ENCODE measurements at places on chromosomes 16 and 17.
A peak's percentile ranks its signal among the peaks of the same experiment; 100 is the strongest.

DNA sequence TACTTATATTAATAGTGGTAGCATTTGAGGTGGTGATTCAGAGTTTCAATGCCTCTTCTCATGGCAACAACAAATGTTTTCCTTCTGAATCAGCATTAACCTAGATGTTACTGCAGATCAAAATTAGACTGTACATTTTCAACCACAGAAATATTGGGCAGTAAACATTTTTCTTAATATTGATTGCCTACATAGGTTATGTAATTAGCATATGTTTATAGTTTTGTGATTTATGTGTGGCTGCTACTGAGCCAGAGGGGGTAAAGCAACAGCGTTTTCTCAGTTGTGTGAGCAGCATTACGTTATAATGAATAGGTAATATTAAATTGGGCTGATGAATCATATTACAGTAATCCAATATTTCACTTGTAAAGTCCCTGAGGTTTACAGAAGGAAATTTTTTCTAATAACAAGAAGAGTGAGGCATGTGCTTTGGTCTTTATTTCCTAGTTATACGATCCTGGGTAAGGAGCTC, 18.8 kb upstream of the BMERB1 start:
- DNase-seq, result no peak

DNA sequence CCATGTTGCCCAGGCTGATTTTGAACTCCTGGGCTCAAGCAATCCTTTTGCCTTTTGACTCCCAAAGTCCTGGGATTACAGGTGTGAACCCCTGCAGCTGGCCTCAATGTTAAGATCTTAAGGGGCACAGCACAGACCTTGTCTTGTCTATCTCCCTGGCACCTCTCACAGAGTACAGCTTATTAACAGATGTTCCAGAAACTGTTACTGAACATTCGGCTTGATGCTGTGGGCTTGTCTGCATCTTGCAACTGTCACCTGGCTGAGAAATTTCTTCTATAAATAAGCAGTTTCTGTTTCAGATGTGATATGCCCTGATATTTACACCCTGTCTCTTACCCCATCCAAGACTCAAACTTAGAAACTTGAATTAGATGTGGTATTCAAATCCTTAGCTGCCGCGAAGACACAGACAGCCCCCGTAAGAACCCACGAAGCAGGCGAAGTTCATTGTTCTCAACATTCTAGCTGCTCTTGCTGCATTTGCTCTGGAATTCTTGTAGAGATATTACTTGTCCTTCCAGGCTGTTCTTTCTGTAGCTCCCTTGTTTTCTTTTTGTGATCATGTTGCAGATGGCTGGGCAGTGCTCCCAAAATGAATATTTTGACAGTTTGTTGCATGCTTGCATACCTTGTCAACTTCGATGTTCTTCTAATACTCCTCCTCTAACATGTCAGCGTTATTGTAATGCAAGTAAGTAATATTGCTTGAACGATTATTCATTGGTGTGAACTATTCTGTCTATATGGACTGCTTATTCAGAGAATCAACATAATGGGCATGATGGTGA, at the start of gene TNFRSF17:
TNFRSF17 (plus strand) TSS at position 450 of the 791 bp plus-strand sequence; CDS start at position 565, 115 bp downstream.
- peak; percentile 28 for DNase-seq

- peak; percentile 36 for DNase-seq
Observed at GRCh38 chr16:55479430-55480140, 587 bp downstream of the MMP2 start.

DNA sequence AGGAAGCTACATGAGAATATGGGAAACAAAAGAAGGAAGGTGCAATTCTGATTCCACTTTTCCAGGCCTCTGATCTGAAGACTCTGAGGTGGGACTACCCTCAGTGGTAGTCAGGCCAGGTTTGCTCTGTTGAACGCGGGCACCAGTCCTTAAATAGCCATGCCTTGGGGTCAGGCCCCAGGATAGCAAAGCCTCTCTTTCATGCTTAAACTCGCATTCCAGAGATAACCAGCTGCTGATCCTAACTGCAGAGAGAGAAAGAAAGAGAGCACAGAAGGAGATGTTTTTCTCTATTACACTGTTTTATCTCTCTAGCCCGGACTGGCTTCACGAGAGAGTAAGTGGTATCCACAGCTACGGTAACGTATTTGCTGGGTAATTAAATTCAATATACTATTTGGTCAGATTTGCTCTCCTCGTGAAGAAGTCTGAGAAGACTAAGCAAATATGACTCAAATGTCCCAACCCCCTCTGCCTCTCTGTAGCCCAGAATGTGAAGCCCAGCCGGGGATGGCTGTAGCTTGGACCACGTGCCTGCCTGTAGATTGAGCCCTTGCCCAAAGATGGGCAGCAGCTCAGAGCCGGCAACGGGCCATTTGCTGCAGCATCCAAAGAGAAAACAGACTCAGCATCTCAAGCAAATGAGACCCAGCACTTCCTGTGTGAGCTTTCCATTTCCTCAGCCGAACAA, 122.2 kb downstream of the SMG6 start:
- peak; percentile 91 for DNase-seq

DNA sequence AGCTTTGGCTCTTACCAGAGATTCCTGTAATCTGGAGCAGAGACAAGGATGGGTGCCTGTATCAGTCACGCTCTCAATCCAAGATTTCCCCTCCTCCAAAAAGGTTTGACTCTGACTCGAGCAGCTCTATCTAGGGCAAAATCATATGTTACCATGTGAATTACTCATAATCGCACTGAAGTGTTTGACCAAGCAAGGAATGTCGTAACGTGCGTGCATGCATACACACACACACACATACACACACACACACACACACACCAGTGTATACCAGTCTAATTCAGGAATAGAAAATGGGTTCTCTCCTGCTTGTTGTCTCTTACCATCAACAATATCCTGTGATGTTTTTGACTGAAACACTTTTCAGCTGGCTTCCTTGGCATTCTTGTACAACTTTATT, 835.1 kb downstream of the KCNJ2 start:
- no peak for DNase-seq

DNA sequence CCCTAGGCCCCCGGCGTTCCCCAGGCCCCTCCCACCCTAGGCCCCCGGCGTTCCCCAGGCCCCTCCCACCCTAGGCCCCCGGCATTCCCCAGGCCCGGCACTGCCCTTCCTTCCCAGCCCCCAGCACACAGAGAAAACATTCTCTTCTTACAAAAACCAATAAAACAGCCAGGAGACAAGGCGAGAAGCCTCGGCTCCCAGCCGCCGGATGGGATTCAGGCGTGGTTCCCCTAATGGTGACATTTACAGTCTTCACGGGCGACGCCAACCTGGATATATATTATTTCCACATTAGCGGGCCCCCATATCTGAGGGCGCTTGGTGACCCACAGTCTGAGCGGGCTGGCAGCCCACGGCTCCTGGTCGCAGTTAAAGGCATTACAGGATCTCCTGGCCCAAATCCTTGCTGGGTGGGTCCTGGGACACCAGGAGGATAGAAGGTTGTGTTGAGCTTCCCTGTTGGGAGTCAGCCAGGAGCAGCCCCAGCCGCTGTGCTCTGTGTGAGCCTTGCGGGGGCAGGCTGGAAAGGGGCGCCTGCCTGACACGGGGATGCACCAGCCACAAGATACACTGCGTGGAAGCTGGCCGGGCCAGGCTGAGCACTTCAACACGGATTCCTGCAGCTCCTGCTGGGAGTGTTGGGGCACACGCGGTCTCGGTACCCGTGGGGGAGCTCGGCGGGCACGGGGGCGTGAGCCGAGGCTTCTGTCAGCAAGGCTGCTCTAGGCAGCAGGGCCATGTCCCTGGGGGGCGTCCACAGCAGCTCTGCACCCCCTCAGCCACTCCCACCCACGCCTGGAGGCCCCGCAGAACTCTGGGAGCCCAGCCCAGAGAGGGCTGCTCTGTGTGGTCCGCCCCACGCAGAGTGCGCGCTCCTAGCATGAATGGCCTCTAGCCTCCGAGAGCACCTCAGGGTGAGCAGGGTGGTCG, 83.7 kb downstream of the LMF1 start:
- no peak for DNase-seq

GRCh38 chr17:6596081-6596480, 39.7 kb upstream of the PITPNM3 start:
- no peak for DNase-seq

DNA sequence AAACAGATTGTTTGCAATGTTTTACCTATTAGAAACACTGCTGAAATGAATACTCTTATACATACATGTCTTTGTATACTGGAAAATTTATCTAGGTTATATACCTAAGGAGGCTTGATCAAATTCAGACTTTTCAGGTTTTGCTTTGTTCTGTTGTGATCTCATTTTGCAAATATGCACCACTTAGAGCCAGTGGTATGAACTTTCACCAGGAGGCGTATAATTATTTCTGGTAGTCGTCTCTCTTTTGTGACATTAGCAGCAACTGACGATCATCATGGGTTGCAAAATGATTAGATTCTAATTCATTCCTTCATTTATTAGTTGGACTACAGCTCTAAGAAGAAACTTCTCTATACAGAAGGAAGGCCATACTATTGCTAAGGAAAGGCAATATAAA, 26.9 kb downstream of the AP1G1 start:
- DNase-seq, result peak; percentile 13

DNA sequence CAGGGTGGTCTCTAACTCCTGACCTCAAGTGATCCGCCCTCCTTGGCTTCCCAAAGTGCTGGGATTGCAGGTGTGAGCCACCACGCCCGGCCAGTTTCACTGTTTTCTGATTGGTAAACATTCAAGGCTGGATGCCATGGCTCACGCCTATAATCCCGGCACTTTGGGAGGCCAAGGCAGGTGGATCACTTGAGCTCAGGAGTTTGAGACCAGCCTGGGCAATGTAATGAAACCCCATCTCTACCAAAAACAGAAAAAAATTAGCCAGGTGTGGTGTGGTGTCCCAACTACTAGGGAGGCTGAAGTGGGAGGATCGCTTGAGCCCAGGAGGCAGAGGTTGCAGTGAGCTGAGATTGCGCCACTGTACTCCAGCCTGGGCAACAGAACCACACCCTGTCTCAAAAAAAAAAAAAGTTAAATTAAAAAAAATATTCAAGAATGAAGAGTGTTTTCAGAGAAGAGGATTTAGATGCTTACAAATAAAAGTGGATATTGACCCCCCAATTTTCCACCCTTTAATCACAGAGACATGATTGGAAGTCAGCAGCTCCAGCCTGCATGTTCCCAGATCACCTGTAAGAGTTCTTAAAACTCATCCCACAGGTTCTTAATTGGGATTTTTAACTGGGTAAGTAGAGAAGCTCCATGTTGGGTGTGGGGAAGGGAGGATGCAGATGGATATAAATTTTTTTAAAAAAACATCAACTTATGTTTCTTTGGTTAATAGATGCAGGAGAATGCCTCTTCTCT, 23.8 kb downstream of the HLF start:
- no peak for DNase-seq

GRCh38 chr17:80754846-80755245, 210.2 kb downstream of the RPTOR start:
- DNase-seq, result no peak
